ENCODE measurements at places on chromosomes 12 and 14. TPM values are rescaled to one million over a fixed set of nuclear protein-coding genes. Genes with fewer than 3 reads are reported as not detected.
A peak's percentile ranks its signal among the peaks of the same experiment; 100 is the strongest.

GRCh38 chr14:22168092-22168955 is 420.7 kb downstream of the DAD1 start:
- DNase-seq = no peak

DNA sequence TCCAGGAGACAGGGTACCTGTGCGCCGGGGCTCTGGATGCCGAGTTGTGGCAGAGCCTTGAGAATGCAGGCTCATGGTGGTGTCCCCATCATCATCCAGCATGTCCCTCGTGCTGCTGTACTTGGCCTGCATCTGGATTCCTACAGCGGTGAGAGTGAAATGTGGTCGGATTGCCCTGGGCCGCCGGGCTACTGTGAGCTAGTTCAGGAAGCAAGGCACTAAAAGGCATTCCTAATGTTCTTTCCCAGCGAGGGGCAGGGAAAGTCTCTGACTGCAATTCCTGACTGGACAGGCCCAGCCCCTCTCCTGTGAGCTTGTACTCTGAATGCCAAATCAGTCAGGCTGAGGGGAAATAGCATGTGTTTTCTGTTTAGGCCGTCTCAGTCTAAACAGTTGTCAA is at the start of gene CLEC1A:
Gene CLEC1A (minus strand): TSS at position 195 of the 400 bp plus-strand sequence. CDS start 63 bp downstream, at position 132.
- no peak for DNase-seq

DNA sequence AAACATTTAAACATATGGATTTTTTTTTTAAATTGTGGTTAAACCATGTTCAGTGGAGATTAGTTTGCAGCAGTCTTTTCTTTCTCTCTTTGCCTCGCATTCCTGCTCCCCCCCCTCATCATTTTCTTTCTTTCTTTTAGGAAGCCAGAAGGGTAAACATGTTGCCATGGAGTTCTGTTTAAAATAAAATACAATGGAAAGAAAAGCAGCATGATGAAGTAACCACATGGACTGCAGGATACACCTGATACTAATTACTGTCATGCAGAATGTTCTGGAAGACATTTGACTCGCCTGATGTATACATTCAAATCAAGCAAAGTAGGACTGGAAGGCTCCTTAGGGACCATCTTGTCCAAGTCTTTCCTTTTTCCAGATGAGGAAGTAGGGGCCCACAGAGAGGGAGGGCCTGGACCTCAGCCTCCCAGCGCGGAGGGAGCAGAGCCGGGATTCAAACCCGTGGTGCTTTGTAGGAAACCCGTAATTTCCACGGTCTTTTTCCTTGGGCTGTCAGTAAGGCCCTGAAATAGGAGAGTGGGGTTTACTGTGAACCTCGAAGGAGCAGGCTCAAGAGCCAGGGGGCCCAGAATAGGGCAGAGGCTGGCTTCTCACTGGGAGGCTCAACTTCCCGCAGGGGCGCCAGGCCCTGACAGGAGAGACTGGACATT is 2.4 kb upstream of the MEG3 start:
- no peak for DNase-seq

- no peak for DNase-seq
These were observed 81.3 kb downstream of the MOK start for GRCh38 chr14:102223682-102224081.

DNA sequence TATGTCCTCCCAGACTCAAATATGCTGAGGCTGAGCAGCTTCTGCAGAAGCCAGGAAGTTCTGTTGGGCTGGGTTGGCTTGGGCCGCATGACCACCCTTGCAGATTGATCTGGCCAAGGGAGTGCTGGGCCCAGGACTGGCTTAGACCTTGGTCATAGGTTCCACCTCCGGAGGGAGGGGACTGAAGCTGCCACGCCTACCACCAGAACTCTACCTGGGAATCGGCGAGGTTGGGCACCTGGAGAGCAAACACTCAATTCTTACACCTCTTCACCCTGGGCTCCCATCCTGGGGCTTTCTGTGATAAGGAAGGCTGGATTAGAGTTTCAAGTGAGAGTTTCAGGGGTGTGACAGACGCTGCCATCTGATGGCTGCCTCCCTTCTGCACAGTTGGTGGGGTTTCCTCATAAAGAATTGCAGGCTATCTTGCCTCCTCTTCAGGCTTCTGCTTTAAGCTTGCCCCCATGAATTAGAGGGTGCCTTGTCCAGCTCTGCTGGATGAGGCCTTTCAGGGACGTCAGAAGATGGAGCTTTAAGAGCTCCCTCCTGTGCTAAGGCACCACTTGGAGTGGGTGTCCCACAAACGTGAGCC is 5.8 kb downstream of the SLC24A4 start:
- no peak for DNase-seq

DNA sequence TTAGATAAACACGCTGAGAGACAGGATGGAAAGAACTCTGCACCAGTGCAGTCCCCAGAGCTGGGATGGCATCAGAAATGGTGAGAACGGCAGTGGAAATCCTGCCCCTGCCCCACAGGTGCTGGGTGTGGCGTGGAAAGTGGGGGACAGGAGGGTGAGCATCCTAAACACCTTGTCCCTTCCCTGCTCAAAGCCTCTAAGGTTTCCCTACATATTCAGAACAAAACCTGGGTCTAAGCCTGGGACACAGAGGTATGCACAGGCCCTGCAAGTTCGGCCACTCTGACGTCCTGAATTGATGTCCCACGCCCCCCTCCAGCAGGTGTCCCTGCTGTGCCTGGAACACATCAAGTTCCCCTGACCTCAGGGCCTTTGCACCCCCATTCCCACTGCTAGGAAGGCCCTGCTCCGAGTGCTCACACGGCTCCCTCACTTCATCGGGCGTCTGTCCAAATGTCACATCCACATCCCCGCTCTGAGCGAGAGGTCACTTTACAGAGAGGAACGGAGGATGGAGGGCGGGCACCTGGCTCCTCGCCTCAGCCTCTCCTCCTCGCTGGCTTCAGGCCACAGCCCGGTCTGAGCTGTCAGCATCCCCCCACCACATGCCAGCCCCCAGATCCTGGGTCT is 38.5 kb upstream of the SFSWAP start:
- peak; percentile 4 for DNase-seq

- DNase-seq = peak; percentile 48
These were observed 502.3 kb upstream of the FOXG1 start for GRCh38 chr14:28264306-28264705.

DNA sequence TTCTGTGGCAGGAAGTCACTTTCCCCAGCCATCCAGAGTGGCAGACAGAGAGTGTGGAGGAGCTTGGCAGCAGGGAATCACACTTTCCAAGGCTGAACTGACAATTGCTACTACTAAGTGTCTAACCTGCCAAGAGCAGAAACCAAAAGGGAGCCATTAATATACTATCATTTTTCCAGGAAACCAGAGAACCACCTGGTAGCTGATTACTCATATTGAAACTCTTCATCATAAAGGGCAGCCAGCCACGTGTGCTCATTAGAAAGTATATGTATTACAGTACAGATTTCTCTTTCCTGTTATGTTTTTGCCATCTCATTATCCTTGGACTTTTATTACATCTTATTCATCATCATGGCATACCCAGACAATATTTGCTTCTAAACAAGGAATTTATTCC is 374.9 kb downstream of the GXYLT1 start:
- DNase-seq = no peak

- DNase-seq = peak; percentile 84
These were observed 64.5 kb upstream of the MANSC4 start for GRCh38 chr12:27844366-27845090.

- DNase-seq = no peak
These were observed 75.2 kb downstream of the CMAS start for GRCh38 chr12:22121224-22121623.

DNA sequence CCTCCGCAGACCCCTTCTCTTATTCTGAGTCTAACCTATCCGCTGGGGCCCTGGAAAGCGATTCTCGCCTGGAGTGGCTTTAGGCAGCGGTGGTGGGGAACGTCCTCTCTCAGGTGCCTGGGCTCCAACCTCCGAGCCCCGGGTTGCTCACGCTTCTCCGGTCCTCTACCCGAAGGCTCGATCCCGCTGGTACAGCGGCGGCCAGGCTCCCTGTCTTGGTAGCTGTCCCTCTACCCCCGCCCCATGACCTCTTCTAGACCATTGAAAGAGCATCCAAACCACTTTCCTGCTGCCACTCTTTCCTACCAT is 505 bp upstream of the HEBP1 start:
- no peak for DNase-seq

DNA sequence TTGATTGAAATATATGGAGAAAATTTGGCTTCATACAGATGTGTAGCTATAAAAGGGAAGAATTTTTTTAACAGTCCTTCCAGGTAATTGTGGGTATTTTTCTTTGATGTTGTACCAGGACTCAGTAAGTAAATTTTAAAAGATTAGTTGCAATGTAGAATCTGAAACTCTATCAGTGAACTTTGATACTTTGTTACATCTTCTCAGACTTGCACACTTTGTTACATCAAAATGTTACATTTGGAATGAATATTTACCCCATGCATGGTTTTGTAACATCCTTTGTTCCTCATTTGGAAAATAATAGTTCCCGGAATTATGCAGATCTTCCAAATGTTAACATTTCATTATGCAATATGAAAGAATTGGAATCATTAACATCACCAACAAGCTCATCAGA is 13.8 kb downstream of the MTHFD1 start:
- no peak for DNase-seq

DNA sequence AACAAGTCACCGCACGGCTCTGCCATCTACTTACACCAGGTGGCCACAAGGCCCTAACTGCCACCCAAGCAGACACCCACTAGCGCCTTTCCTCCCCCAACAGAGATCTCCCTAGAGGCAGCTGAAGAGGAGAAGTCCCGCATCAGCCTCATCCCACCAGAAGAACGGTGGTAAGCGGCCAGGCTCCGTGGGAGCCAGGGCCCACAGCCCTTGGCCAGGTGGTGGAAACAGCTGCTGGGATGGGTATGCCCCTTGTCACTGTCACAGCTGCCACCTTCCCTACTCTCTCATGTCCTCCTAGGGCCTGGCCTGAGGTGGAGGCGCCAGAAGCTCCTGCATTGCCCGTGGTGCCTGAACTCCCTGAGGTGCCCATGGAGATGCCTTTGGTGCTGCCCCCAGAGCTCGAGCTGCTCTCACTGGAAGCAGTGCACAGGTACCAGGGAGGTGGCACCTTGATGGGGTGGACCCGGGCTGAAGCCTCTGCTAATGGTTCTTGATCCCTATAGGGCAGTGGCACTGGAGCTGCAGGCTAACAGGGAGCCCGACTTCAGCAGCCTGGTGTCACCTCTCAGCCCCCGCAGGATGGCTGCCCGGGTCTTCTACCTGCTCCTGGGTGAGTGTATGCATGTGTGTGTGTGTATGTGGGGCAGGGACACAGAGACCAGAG is 7.5 kb downstream of the REC8 start:
- no peak for DNase-seq

- peak; percentile 91 for DNase-seq
These were observed 101.2 kb upstream of the SLC38A2 start for GRCh38 chr12:46473634-46474329.

The GMFB gene
- total RNA-seq = 146 TPM

The HOTAIR gene
- total RNA-seq = 2.2 TPM

The CD4 gene
- total RNA-seq = not detected

The EIF2S3B gene
- 0.57 TPM for total RNA-seq

The ESR2 gene
- total RNA-seq = not detected

The PARP11 gene
- total RNA-seq = 5.4 TPM

The GLT8D2 gene
- total RNA-seq = 4.0 TPM

The LACRT gene
- not detected for total RNA-seq

The GPX2 gene
- not detected for total RNA-seq

The PA2G4 gene
- 456 TPM for total RNA-seq

The KRT6A gene
- total RNA-seq = not detected

The TMEM132C gene
- 0.42 TPM for total RNA-seq
